ENCODE measurements at places on chromosomes 5 and 9.

DNA sequence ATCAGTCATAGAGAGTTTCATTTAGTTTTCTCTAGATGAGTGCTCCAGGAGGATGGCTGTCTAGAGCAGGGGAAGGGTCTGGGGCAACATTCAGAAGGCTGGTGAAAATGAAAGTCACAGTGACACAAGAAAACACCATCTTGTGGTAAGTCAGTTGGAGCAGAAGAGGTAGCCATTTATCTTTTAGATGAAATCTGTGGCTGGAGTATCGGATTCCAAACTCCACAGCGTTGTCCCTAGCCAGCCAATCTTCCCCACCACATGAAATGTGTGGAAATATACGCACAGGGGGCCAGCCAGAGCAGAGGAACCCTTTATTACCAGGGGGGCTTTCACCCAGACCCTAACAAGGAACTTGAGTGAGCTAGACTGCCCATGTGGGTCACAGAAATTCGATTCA is 15.9 kb upstream of the TNFAIP8 start:
- DNase-seq, result no peak

GRCh38 chr9:120901755-120902568 is 24.6 kb downstream of the TRAF1 start:
- DNase-seq, result peak; percentile 41

GRCh38 chr5:120901199-120901598 is 437.1 kb downstream of the PRR16 start:
- DNase-seq, result no peak

DNA sequence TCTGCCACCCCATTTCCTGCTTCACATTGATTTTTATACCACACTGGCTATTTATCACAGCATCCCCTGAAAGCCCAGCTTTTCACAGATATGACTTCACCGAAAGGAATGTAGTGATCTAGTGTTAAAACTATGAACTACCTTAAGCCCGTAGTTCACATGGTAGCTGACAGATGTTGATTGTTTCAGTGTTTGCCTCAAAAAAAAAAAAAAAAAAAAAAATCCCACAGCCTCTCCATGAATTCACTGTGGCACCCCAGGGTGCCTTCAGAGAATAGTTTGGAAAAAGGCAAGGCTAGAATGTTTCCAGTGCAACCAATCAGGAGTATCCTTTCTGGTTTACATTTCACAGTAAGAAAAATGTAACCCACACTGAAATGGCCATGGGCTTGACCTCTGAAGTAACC is 37.1 kb downstream of the GLIS3 start:
- DNase-seq, result no peak

- DNase-seq, result no peak
Observed at GRCh38 chr5:52757527-52757926, 30.2 kb upstream of the ITGA1 start.

DNA sequence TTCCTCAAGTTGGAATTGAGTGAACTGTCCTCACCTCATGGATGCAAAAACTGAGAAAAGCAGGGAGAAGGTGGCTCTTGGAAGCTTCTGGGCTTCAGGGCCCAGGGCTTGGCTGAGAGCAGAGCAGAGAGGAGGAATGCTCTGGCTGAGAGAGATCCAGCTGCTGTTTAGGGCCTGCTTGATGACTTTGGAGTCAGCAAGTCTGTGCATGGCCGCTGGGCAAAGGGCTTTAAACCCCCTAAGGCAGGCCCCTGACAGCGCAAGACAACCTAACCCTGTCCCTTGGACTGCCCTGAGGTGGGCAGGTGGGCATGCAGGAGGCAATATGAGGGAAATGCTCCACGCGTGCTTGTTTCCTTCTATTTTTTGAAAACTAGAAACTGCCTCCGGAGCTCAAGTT is 8.6 kb downstream of the STC2 start:
- DNase-seq, result no peak

GRCh38 chr5:76413746-76414145 is 10.7 kb downstream of the IQGAP2 start:
- no peak for DNase-seq

- DNase-seq, result no peak
Observed at GRCh38 chr5:65809817-65810531, 88.0 kb downstream of the NLN start.

GRCh38 chr5:6899221-6899620 is 186.0 kb downstream of the TENT4A start:
- no peak for DNase-seq

- DNase-seq, result no peak
Observed at GRCh38 chr5:8647111-8647510, 778.2 kb downstream of the MTRR start.

DNA sequence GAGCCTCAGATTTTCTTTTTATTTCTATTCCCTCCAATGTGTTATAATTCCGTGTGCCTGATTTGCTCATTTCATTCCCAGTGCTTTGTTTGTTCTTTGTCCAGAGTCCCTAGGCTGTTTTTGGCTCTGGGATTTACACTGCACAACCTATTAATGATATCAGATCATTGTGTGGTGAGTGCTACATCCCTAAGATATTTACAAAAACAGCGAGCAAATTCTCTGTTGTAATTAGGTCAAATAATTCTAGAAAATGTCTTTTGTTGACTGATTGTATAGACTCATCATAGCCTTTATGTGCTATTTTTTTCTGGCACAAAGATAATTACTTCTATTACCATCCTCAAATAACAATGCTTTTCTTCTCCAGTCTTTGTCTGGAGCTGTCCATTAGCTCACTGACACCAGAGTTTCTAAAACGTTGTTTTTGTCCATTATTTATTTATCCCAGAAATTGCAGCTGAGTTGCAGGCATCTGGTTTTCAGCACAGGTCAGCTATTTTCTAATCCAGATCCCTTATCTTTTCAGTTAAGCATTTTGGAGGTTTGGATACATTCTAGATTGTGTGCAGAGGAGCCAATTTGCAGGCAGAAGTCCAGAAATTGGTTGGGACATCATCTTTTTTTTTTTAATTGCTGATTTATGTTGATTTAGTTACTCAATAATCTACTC is 379.9 kb upstream of the DMAC1 start:
- DNase-seq, result no peak

GRCh38 chr5:129748913-129749880 is 1.3 kb downstream of the MINAR2 start:
- DNase-seq, result no peak

GRCh38 chr5:175856408-175857100 is 14.8 kb upstream of the CPLX2 start:
- DNase-seq, result no peak

DNA sequence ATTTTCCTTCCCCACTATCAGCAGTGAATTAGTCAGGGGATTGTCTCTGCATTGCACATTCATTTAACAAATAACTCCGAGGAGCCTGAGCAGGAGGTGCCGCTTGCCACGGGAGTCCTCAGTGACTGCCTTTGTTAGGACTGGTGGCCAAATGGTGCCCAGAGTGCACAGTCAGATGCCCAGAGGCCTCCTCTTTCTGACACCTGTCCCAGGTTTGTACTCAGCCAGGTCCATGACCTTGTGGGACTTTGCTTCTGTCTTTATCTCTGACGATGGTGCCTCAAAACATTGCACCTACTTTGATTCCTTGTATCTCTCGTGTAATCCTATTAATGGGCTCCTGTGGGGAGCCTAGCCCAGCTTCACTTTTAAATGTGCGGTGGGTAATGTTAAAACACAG is 4.3 kb downstream of the SRD5A1 start:
- no peak for DNase-seq

DNA sequence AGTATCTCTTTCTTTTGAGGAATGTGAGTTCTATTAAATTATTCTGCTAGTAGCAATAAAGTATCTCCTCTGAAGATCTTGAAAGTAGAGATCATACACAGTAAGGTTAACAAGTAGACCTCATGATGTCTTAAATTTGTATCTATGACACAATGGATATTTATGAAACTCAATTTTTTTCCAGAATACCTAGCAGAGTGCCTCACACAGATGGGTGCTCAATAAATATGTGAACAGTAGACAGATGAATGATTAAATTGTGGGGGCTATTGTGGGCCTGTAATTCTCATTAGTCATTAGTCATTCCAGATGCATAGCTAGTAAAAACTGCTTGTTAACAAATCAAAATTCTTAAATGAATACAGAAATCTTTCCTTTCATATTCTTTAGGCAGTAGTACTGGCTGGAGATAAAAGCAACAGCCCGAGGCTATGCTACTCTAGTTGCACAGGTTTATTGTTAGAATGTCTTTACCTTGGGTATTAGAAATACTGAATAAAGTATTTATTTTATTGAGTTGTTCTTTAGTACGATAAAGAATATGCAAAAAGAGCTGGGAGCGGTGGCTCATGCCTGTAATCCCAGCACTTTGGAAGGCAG is 22.0 kb downstream of the CHD1 start:
- DNase-seq, result no peak

- DNase-seq, result peak; percentile 2
Observed at GRCh38 chr5:178426326-178427130, 163.7 kb downstream of the COL23A1 start.

- no peak for DNase-seq
Observed at GRCh38 chr5:155307229-155307628, 293.7 kb downstream of the KIF4B start.

- no peak for DNase-seq
Observed at GRCh38 chr5:80707645-80708044, 52.9 kb upstream of the DHFR start.

- DNase-seq, result no peak
Observed at GRCh38 chr9:37818849-37819248, 18.3 kb downstream of the DCAF10 start.

DNA sequence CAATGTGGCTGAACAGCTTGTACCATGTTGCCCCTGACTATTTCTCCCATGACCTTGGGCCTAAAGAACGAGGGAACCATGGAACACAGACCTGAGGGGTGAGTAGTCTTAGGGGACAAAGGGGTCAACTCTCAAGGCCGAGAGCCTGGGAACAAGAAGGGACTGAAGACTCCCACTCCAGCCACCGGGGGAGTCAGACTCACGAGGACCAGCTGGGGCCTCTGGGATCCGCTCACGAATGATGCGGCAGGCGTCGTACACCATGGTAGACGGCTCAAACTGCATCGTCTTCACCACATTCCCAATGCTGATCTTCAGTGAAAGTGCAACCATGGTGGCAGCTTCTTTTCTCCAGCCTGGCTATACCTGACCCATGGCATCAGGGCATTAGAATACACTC is 6.6 kb downstream of the TLN1 start:
- no peak for DNase-seq

DNA sequence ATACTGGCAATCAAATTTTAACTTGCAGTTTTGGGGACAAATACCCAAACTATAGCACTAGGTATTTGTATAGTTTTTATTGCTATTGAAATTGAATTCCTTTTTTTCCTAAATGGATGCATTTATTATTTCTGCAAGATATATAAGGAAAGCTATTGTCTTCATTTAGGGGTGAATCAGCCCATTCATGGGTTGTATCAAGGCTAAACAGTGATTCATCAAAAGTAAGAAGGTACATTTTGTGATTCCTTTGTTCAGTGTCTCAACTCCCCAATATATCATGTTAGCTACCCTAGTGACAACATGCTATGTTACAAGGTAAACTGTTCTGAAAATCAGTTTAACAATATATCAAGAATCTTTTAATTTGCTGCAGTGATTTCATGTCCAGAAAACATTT is 185.7 kb downstream of the PLK2 start:
- DNase-seq, result no peak

DNA sequence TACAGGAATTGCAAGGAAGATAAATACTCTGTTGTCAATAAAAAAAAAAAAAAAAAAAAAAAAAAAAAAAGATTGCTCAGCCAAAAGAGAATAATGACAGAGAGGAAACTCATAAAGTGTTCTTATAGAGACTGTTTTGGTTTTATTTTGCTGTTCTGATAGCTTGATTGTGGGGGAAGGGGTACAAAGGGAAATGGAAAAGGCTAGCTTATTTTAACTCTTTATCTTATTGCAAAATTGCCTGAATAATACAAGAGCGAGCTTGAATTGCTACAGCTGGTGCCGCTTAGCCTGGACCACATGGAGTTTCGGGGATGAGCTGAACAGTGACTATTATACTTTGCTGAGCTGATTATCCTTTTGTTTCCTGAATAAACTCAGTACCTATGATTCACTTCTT is 31.0 kb upstream of the SHISAL2B start:
- no peak for DNase-seq

DNA sequence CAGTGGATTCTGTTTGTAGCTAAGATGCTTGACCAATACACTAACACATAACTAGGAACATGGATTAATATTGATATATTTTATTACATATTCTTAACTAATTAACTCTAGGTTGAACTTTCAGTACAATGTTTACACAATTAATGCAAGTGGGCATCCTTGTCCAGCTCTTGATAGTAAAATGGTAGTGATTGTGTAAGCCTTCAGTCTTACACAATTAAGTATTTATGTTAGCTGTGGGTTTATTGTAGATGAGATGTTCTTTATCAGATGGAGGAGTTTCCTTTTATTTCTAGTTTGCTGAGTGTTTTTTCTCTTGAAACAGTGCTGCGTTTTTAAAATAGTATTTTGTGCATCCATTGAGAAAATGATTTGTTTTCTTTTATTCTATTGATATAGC is 1210.8 kb downstream of the CDH12 start:
- no peak for DNase-seq

DNA sequence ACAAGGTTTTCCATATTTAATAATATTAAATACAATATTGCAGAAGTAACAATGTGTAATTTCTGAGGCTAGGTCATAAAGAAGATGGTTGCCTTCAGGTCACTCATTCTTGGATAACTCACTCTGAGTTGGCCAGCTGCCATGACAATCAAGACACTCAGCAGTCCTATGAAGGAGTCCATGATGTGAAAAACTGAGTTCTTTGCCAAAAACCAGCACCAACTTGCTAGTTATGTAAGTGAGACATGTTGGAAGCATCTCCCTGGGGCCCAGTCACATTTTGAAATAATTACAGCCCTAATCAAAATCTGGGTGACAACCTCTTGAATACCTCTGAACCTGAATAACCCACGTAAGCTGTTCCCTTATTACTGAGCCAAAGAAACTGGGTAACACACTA is 453.2 kb downstream of the CDH18 start:
- no peak for DNase-seq

- DNase-seq, result no peak
Observed at GRCh38 chr5:18375641-18376040, 741.4 kb downstream of the TAF11L14 start.

DNA sequence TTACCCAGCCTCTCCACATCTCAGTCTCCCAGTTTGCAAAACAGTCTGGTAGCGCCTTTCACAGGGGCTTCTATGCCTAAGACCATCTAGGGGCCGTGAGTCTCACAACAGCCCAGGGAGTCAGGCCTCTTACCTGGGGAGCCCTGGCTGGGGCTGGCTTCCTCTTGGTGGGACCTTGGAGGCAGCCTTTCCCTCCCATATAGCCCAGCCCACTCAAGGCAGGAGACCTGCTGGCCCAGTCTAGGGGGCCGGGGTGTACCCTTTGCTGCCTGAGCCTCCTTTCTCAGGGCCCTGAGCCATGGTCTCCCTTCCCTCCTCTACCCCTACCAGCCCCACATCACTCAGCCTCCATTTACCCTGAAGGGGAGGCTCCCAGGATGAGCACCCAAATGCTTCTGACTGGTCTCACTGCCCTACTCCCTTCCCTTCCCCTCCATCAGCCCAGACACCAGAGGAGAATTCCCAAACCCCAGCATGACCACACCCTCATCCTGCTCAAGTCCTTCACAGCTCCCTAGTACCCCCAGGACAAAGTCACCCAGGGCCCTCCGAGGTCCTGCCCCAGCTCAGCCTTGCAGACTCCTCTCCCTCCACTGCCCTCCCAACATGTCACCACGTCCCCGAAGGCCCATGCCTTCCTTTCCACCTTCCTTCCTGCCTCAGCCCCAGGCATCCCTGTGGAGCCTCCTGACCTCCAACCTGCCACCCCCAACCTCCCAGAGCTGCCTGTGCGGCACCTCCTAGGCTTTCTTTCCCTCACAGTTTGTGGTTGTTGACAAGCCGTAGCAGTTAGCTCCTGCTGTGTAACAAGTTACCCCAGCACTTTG is 55.3 kb downstream of the BARX1 start:
- DNase-seq, result peak; percentile 9
